ENCODE measurements at places on chromosomes 6 and 20.
A peak's percentile ranks its signal among the peaks of the same experiment; 100 is the strongest.

DNA sequence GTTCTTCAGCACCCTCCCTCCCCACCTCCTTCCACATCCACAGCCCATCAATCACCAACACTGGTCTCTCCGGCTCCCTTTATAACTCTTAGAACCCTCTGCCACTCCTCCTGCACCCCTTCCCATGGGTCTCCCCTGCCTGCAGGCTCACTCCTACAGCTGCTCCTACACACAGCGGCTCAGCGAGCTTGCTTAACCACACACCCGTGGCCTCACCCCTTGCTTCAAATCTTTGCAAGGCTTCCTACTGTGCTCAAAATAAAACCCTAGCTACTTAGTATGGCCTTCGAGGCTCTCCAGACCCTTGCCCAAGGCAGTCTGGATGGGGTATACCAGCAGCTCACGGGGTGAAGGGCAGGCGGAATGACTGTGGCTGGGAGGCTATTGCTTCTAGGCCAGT lies 63.7 kb downstream of the JPH2 start:
- DNase-seq = no peak

GRCh38 chr6:124990988-124991387 lies 28.8 kb downstream of the RNF217 start:
- no peak for DNase-seq

DNA sequence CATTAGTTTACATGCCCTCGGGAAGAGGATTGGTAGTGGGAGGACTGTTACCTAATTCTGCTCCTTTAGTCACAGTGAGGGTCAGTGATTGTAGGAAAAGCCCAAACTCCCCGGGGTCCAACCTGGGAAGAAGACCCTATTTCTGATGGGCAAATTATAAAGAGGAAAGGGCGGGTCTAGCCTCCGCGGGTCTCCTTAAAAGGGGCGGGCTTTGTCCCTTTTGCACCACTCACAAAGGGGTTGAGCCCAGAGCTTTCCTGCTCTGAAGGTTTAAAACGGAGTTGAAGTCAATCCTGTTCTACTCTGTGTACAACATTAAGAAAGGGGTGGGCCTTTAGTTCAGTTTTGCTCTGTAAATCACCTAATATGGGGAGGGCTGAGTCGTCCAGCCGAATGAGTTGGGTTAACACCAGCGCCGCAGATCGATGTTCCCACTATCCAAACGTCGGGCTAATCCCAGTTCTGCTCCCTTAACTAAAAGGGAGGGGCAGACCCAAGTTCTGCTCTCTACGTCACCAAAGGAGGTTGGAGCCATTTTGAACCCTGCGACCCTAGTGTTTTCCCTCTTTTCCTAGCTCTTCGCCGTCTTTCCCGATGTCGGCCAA lies 920 bp upstream of the RNF5 start:
- no peak for DNase-seq

GRCh38 chr20:32519381-32519730 lies 65.8 kb downstream of the NOL4L start:
- DNase-seq = no peak

- peak; percentile 54 for DNase-seq
These were observed 827 bp downstream of the E2F3 start for GRCh38 chr6:20402342-20403069.

- DNase-seq = no peak
These were observed 97.6 kb downstream of the SCAF8 start for GRCh38 chr6:154830771-154831170.

DNA sequence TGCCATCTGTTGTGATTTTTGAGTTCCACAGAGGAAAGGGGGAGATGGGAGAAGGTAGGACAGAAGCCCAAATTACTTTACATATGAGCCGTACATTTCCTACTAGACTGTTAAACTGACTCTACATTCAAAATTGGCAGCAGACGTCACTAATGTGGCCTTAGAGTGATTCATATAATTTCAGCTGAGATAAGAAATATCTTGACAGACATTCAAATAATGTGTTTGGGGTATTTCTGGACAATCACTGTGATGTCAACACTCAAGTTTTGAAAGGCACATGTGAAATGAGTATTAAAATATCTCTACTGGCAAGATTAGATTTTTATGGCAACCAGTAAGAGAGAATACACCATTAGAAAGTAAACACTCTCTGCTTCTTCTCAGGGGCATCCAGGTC lies 104.0 kb downstream of the MTFR2 start:
- no peak for DNase-seq

- DNase-seq = no peak
These were observed 134.1 kb upstream of the PREP start for GRCh38 chr6:105536961-105537360.

DNA sequence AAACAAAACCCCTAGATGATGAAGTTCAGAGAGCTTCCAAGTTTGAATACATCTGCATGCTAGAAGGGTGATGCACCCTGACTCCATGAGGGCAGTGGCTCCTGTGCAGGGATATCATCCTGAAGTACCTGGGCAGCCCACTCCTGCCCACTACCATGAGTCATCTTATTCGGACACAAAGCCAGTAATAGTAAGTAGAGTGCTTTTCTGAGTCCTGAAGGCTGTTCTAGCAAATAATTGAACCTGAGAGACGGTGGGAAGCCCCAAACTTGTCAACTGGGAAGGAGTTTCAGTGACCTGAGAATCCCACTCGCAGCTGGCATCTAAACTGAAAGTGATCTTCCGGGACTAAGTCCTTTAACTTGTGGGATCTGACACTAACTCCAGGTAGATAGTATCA lies 152.9 kb upstream of the COL21A1 start:
- no peak for DNase-seq

DNA sequence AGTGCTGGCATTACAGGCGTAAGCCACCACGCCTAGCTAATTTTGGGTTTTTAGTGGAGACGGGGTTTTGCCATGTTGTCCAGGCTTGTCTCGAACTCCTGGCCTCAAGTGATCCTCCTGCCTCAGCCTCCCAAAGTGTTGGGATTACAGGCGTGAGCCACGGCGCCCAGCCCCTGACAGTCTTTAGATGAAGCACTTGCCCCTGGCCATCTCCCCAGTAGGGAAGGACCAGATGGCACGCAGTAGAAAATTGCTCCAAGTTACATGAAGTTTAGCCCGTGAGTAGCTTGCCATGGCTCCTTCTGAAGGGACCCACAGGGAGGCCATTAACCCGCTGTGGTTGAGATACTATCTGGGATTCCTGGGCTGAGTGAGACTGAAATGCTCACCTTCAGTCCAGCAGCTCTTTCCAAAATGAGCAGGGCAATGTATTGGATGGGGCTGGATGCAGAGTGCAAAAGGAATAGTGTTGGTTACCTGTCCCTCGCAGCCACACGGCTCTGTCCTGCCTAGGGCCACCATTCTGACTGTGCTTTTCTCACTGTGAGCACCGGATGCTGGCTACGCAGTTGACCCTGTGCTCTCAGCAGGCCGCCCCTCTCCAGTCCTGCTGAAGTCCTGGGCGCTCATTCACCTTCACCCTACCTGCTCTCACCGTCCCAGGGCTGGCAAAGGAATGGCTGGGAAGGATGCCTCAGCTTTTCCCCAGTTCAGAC lies 66.9 kb downstream of the EFCAB8 start:
- no peak for DNase-seq

DNA sequence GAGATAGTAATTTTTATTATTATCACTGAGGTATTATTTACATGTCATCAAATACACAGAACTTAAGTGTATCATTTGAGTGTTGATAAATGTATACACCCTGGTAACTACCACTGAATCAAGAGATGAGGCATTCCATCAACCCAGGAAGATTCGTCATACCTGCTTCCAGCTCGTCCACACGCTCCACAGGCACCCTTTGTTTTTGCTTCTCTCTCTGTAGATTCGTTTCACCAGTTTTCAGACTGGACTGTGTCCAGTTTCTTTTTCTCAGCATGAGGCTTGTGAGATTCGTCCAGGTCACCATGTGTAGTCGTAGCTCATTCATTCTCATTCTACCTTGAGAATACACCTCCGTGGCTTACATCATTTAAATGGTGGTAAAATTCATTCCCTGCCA lies 64.5 kb downstream of the BFSP1 start:
- no peak for DNase-seq

DNA sequence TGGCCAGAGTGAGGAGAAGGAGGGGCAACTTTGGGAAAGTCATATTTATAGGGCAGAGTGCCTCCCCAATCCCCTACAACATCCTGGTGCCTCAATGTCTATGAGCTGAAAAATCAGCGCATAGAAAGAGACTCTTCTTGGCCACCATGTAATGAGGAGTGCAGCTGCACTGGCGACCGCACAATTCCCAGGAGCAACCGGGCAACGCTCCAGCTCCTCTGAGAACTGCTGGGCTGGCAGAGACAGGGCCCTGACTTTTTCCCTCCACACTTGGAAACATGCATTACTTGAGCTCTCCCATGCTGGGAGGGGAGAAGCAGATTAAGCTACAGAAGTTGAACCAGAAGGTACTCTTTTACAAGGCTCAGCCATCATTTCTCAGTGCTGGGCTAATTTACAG lies 31.4 kb upstream of the MARCKS start:
- no peak for DNase-seq

GRCh38 chr6:16657768-16658167 lies 103.5 kb downstream of the ATXN1 start:
- DNase-seq = no peak

- DNase-seq = no peak
These were observed 50.5 kb downstream of the SCAND1 start for GRCh38 chr20:35903843-35904242.

GRCh38 chr6:101918471-101918870 lies 525.0 kb downstream of the GRIK2 start:
- no peak for DNase-seq

DNA sequence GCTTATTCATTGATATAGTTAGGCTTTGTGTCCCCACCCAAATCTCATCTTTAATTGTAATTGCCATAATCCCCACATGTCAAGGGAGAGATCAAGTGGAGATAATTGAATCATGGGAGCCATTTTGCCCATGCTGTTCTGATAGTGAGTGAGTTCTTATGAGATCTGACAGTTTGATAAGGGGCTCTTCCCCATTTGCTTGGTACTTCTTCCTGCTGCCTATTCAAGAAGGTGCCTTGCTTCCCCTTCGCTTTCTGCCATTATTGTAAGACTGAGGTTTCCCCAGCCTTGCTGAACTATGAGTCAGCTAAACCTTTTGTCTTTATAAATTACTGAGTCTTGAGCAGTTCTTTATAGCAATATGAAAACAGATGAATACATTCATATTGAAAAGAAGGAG lies 45.6 kb downstream of the CENPW start:
- no peak for DNase-seq

GRCh38 chr6:109060571-109060970 lies 34.1 kb downstream of the SESN1 start:
- no peak for DNase-seq

DNA sequence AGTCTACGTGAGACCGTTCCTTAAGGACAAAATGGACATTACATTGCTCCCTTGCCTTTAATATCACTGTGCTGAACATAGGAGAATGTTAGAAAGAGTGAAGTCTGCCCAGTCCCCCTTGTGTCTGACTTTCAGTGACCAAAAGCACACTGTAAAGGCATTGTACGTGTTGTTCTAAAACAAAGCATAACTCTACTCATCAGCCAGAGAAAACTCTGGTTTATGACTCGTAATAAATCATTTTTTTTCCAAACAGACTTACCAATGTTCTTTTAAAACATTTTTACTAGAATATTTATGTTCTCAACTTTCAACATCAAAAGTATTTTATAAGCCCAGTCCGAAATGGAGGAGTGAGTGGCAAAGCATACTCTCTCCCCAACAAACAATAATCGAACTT lies 262.5 kb downstream of the GJA1 start:
- no peak for DNase-seq

GRCh38 chr6:85628353-85628752 lies 14.3 kb downstream of the SYNCRIP start:
- DNase-seq = no peak

- no peak for DNase-seq
These were observed 44.9 kb downstream of the SNAI1 start for GRCh38 chr20:50027611-50028105.

DNA sequence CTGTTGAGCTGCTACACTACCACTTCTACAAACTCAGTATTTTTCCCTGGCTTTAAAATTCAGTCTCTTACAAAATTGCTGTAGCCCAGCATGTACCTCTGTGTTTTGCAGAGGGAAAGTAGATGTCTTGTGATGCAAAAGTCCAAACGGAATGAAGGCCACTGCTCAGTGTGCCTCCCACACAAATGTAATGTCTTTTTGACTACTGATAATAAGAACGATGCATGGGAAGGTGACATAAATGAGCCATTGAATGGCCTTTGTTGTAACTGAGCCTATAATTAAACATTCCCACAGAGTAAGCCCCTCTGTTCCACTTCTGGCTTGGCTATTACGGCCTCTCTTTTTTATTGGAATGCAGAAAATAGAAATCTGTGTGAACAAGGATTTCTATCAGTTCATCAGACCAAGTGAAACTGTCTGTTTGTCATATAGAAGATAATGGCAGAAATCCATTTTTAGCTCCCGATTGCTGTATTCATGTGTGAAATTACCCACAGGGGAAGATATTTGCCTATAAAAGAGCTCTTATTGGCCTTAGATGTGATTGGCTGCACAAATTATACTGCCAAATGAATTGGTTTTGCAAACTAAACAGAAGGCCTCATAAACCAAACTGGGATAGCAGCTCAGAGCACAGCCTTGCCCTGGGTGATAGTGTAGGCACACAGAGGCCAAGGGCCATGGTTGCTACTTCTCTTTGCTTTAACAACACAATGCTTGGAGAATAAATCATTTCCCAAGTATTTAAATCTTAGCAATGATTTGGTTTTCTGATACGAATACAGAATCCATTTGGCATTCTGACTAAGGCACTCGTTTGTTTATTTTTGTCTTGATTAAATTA lies 241.5 kb upstream of the PLN start:
- DNase-seq = no peak

DNA sequence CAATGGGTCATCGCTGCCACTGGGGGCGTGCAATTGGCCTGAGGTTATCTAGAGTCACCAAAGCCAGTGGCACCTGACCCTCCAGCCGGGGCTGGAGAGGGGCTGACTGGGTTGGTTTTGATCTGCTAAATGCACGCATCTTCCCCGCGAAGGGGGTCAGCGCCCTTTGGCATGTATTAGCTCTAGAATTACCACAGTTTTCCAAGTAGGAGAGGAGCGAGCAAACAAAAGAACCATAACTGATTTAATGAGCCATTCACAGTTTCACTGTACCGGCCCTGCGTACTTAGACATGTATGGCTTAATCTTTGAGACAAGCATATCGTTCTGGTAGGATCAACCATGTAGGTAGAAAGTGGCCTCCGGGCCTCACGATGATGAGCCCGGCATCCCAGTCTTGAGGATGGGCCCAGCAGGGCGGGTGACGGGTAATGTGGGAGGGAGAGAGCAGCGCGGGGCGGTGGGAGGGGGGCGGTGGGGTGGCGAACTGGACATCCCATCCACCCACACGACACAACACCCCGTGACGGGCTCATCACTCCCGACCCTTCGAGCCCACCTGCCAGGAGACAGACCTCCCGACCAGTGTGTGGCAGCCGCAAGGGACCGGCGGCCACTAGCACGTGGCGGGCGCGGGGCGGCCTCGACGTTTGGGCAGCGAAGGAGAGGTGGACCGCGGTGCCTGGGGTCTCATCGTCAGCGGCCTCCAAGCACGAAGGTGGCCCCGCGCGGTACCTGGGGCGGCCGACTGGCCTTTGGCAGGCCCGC lies 1957.5 kb upstream of the DEFB115 start:
- no peak for DNase-seq

Measured in endothelial cell (in vitro differentiated cells).